Stomach (tissue), 19 donors: ENCODE measurements at places on chromosomes 2 and 18.

DNA sequence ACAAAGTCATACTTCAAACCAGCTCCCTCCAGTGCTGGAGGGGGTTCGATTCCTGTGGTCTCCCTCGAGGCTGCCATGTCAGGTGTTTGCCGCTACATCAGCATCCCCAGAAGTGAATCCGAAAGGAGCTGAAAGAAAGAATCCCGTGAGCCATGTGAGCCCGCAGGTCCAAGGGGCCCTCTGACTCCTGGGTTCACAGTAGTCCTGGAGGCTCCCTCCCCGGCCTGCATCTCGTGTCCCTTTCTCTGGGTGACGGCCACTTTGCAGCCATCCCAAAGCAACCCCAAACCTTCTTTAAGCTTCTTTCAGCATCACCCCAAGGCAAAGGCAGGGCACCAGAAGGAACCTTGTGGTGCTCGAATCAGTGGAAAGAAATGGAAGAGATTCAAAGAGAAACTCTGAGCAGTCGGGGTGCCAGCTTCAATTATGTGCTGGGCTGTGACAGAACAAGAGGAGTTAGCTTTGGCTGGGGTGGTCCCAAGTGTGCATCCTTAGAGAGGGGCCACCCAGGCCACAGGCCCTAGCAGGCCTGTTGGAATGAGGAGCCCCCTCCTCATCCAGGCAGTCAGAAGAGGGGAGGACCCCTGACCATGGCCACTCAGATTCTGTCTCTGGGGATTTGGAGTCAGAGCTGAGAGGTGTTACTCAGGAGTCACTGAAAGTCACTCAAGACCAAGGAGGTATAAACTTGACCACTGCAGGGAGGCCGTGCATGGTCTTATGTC is 59.7 kb downstream of the CIB4 start:
- no peaks in the 10 kb centered on the region for H3K4me1 ChIP-seq
- H3K36me3 ChIP-seq = no peaks in the 10 kb centered on the region
- DNase-seq = no peak
- H3K27ac ChIP-seq = no peak overlapping the region
- H3K4me3 ChIP-seq = no peak overlapping the region

GRCh38 chr2:169478339-169478738 is 955 bp upstream of the BBS5 start:
- peaks cover 6% of the 10 kb centered on the region for H3K4me1 ChIP-seq
- peaks cover 12% of the 10 kb centered on the region for H3K36me3 ChIP-seq

- no peaks in the 10 kb centered on the region for H3K36me3 ChIP-seq
- DNase-seq = no peak
- H3K4me1 ChIP-seq = peaks cover 5% of the 10 kb centered on the region
- no peaks in the 10 kb centered on the region for H3K27me3 ChIP-seq
- no peak overlapping the region for H3K4me3 ChIP-seq
These were observed 11.7 kb downstream of the OSBPL6 start for GRCh38 chr2:178205853-178206521.

DNA sequence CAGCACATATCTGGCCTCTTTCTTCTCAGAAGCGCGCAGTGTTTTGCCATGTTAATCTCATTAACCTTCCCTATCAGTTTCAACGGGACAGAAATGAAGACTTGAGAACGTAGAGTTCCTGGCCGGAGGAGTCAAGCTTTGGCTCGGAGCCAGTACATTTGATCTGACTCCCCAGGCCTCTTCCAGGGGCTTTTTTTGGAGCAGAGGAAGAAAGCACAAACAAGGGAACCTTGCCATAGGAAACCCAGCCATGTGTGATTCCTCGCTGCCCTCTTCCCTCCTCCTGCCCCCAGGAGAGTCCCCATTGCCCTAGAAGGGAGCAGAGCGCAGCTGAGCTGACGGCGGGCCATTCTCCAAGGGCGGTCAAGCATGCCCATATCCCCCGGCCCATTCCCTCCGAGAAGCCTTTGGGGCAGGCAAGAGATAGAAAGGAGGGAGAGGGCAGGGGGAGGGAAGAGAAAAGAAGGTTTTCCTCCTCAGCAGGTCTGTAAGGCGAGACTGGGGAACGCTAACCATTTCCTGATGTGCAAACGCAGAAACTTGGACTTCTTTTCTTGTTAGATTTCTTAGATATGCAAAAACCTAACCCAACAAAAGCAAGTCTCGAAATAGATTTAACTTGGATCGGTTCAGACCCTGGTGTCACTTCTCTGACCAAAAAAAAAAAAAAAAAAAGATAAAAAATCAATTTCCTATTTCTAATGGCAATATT is 63.7 kb upstream of the POU3F3 start:
- DNase-seq = no peak
- H3K27me3 ChIP-seq = peaks cover 24% of the 10 kb centered on the region
- H3K4me1 ChIP-seq = no peaks in the 10 kb centered on the region
